Transverse colon (tissue), 4 donors: ENCODE measurements at places on chromosomes 6 and 20.
A peak's percentile ranks its signal among the peaks of the same experiment; 100 is the strongest.

- no peak for DNase-seq
These were observed 17.3 kb downstream of the STX7 start for GRCh38 chr6:132495604-132496079.

GRCh38 chr20:62824476-62825332 is 7.9 kb downstream of the COL9A3 start:
- peak; percentile 86 for DNase-seq

GRCh38 chr6:129525055-129525454 is 184.9 kb downstream of the ARHGAP18 start:
- no peak for DNase-seq

DNA sequence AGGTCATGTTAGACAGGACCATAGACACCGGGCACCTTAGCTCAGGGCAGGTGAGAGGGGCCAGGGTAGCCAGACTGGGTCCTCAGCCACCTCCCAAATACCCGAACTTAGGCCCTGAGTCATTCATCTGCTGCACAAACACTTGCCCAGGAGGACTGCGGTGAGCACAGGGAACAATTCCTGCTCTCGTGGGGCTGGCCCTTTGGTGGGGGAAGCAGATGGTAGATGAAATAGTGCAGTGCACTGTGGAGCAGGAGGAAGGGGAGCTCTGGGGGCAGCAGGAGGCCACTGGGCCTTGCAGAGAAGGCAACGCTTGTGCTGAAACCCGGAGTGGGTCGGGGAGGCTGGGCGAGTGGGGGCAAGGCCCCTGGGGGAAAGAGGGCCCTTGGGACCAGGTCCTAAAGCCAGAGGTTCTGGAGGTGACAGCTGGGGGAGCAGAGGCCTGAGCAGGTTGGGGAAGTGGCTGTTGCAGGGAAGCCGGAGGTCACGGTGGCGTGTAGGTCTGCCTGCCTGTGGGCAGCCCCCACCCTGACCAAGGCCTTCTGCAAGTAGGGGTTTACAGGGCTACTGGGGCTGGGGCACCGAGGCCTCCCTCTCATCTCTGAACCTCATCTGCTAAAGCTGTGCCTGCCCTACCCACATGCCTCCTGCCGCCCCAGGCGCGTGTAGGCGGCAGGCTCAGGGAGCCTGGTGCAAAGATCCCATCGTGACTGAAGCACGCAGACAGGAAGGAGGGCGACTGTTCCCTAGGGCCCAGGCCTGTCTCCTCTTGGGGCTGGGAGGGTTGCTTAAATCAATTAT is 4.7 kb upstream of the NPBWR2 start:
- peak; percentile 3 for DNase-seq

DNA sequence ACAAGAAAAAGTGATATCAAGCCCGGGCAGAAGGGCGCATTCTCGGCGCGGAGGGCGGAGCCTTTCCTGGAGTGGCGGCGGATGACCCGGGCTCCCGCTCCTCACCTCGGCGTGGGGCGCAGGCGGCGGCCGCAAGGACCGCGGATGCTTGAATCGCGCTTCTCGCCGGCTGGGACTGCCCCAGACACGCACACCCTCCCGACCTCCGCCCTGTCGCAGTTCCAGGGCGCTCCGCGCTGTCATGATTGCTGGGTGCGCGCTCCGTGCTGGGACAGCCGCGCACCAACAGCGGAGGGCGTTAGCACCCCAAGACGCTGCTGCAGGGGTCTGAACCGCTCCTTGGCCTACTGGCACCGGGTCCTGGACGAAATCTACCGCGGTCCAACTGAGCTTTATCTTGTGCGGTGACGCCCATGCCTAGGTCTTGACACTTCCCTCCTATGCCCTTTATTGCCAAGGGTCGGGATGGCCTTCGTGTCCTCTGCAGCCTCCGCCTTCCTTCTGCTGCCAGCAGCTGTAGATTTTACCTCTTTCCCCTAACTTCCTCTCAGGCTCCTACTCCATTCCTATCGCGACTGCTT is 43.3 kb downstream of the IRAK1BP1 start:
- peak; percentile 16 for DNase-seq

DNA sequence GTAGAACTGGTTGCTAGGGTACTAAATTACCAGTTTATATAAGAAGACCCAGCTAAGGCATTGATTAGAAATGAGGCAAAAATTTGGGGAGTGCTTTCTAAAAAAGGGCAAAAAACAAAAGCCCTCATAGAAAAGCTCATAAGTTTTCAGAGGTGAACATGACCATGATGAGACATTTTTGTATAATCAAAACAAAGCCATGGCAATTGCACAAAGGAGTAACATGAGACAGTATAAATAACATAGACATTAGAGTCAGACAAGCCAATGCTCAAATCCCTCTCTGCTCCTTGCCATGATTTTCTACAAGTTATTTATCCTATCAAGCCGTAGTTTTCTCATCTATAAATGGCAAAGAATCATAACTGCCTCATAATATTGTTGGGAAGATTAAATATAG is 112.2 kb upstream of the ADTRP start:
- no peak for DNase-seq

DNA sequence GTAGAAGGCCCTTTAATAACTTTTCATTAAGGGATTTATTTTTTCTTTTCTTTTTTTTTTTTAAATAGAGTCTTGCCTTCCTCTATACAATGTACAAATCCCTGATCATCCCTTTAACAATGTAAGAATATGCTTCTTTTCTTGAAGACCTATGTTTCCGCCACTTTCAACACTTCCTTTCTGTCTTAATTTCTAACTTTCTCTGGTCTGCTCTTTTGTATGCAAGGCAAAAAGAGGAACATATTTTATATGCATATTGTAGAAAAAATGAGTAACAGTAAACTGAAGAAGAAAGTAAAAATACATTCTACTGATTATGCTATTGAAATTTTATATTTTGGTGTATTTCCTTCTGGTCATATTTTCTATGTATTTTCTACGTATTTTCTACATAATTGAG is 484.7 kb downstream of the TFAP2B start:
- no peak for DNase-seq

DNA sequence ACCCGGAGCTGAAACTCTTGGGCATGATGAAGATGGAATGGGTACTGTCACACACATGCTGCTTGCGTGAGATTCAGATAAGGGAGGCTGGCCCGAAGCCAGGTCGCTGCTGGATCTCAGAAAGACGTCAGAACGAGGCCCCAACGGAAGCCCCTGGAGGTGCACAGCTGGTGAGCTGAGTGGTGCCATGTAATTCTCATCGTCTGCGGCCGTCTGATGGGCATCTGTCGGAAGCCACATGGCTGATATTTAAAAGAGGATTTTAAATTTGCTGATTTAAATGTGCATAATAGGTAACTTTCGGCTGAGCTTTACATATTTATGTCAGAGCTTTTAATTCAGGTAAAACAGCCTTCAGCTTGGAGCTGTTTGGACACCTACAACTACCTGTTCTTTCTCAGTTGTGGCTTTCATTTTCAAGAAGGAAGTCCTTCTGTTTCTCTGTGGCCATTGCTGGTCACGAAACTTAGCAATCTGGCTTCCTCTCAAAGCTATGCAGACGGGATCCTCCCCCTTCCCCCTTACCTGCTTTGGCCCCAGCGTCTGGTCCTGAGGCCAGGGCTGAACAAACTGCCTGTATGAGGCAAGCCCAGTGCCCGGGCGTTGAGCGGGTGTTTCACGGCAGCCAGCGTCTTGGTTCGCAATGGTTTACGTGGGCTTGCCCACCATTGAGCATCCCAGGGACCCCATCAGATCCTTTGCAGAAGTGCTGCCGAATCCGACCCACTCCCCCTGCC is 9.2 kb downstream of the SLCO4A1 start:
- peak; percentile 88 for DNase-seq
